Stimulated activated CD8-positive, alpha-beta memory T cell treated with anti-CD3 and anti-CD28 coated beads, Interleukin-4, amount 100 ng/mL, for 1 hour (primary cell): ENCODE measurements at places on chromosomes 7 and 10.

DNA sequence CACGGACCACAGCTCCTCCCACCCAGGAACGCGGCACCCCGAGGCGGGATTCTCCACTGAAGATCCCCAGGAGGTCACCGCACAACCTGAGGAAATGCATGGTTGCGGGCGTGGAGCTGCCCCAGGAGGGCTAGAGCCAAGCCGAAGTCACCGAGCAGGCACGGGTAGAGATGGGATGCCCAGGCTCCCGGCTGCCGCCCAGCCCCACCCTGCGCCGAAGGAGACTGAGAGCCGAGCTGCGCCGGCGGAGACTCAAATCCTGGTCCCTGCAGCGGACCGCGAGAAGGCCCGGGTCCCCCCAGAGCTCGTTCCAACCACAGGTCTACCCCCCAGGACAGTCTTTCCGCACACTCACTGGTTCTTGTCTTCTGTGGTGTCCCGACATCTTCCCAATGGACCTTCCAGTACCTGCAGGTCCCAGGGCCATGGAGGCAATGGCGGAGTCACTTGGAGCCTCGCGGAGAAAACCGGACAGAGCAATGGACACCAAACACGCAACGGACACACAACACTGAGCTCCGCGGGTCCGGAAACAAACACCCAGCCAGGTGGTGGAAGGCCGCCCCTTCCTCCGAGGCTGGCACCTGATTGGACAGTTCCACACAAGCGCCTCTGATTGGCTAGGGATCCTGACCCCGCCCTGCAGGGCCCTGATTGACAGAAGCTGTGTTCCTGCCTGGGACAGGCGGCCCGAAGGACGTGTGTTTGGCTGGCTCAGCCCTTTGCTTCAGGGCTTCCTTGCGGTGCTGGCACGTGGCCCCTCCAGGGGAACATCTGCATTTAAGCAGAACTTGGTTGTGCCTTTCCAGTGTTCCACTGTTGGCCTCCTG lies 331.9 kb upstream of the NUPR2 start:
- no peak for DNase-seq

DNA sequence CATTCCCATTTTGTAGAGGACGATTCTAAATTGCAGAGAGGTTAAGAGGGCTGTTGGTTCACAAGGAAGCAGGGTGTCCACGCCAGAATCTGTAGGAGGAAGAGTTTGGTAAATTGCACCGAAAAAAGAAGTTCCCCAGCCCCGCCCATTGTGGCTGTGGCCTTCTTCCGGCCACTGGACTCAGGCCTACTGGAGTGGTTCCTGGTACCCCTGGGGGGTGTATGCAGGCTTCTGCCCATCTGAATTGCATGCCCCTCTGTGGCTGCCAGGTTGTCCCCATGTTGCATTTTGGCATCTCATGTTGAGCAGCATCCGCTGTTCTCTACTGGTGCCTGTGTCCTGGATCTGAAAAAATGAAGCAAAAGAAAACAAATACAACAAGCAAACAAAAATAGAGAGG lies 234.2 kb downstream of the WDR11 start:
- no peak for DNase-seq

DNA sequence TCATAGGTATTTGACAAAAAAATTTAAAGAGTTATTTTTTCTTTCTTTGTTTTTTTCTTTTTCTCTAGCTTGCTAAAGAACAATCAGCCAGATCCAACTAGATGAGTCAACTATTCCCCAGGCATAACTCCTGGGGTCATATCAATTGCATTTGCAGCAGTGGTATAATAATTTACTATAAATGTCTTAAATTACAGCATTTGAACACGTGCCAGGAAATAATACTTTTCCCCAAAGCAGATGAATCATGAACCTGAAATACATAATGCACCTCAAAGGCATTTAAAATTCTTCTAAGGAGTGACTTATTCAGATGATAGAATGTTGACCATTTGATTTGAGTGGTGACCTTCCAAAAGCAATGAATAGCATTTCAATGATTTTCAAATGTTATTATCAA lies 190.1 kb downstream of the LRRTM3 start:
- DNase-seq: no peak

- no peak for DNase-seq
Measured at GRCh38 chr7:47465191-47465590, 116.7 kb downstream of the TNS3 start.

DNA sequence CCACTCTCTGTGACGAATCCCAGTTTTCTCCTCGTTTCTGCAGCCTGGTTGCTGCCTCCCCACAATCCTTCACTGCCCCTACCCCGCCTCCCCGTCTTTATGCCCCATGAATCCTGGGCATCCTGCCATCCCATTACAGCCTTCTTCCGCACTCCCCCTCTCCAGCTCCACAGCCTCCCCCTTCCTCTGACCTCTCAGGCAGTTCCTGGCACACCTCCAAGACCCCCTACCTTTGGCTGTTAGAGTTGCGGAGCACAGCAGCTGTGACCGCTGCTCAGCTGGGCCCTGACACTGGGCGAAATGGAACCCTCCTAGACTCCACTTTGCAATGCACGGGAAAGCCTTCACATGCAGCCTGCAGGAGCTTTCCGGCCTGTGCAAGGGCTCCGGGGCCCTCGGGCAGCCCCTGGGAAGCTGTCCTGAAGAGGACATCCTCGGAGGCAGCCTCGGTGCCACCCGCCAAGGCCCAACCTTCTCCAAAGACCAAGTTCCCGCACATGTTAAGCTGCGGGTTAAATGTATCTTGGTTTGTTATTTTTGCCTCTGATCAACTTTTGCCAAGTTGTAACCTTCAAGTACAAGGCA lies 400.7 kb upstream of the MKI67 start:
- no peak for DNase-seq

GRCh38 chr10:127738512-127739424 lies 1.8 kb downstream of the FOXI2 start:
- no peak for DNase-seq

- DNase-seq: no peak
Measured at GRCh38 chr7:80950550-80950967, 31.7 kb upstream of the SEMA3C start.

GRCh38 chr7:1707756-1708595 lies 37.9 kb downstream of the ELFN1 start:
- no peak for DNase-seq

DNA sequence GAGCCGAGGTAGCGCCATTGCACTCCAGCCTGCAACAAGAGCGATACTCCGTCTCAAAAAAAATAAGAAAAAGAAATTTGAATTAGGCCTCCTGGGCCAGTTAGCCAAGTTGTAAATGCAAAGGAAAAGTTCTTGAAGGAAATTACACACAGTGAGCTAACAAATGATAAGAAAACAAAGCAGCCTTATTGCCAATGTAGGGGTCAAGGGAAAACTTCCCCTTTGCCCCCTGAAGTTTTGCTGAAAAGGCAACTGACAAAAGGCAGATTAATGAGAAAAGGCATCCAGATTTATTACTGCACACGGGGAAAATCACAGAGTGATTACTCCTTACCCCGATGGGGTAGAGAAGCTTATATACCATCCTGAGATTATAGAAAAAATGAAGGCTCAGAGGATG lies 70.3 kb downstream of the PAPSS2 start:
- no peak for DNase-seq

DNA sequence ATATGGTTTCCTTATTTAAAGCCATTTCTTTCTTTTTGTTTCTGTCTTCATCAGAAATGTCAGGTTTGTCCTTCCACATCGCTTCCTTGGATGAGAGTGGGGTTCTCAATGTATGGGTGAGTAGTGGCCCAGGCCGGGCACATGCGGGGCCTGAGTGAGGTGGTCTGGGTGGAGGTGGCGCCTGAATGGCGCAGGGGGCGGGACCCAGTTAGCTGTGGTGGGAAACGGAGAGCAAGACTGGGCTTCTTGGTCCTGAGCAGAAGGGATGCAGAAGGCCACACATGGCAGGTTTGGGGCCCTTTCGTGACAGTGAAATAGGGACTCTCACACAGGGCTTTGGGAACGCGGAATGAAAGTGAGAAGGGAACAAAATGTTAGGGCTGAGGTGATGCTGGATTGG lies 70.0 kb downstream of the DYNC2I1 start:
- DNase-seq: no peak

- no peak for DNase-seq
Measured at GRCh38 chr10:116990276-116990800, 14.6 kb downstream of the SHTN1 start.

GRCh38 chr7:29853072-29853471 lies 46.8 kb downstream of the WIPF3 start:
- DNase-seq: no peak

DNA sequence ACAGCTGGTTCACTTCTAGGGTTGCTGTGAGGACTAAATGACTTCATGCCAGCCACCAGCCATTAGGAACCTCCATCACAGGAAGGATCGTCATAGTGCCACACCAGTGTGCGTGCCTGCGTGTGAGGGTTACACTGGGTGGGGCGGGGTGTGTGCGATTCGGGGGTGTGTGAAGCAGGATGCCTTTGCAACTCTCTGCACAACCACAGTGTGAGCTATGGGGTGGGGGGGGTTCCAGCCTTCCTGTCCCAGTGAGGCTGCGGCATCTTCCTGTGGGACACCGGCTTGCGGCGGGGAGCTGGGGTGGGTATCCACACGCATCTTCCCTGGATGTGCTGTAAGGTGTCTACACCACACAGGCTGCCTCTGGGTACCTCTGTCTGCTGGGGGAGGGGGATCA lies 6.9 kb upstream of the ELFN1 start:
- no peak for DNase-seq

GRCh38 chr10:97117372-97117771 lies 68.4 kb downstream of the SLIT1 start:
- no peak for DNase-seq
